ENCODE measurements at places on chromosomes 5 and 9.

DNA sequence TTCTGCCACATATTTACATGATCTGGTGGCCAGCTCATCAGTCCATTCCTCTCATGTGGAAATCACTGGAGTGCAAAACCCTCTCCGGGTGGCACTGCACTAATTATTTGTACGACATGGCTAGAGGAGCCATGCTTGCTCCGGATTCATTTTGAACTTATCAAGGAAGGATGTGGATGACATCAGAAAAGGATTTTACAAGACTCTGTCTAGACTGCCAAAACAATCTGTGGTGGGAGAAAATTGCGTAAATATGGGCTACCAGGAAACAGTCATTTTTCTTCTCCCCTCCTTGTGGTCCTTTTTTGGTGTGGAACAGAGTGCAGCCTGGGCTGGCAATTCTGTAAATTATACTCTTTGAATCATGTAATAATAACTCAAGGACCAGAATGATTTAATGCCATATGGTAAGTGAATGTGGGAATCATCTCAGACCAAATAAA is 123.4 kb upstream of the IFNE start:
- DNase-seq: no peak

DNA sequence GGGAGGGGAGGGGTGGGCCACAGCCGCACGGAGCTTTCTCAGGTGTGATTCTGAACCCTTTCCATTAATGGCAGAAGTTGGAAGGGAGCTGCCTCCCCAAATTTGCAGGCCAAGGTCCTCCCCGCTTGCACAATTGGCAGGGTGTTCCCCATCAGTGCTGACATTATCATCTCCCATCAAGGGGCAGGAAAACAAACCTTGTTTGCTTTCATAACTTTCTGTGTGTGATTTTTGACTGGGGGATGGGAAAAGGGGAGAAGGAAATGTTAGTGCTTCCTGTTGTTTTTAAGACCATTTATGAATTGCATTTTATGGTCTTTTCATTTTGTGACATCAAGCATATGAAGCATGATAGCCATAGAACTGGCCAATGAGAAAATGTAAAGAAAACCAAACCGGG is 242.2 kb downstream of the GOLPH3 start:
- no peak for DNase-seq

DNA sequence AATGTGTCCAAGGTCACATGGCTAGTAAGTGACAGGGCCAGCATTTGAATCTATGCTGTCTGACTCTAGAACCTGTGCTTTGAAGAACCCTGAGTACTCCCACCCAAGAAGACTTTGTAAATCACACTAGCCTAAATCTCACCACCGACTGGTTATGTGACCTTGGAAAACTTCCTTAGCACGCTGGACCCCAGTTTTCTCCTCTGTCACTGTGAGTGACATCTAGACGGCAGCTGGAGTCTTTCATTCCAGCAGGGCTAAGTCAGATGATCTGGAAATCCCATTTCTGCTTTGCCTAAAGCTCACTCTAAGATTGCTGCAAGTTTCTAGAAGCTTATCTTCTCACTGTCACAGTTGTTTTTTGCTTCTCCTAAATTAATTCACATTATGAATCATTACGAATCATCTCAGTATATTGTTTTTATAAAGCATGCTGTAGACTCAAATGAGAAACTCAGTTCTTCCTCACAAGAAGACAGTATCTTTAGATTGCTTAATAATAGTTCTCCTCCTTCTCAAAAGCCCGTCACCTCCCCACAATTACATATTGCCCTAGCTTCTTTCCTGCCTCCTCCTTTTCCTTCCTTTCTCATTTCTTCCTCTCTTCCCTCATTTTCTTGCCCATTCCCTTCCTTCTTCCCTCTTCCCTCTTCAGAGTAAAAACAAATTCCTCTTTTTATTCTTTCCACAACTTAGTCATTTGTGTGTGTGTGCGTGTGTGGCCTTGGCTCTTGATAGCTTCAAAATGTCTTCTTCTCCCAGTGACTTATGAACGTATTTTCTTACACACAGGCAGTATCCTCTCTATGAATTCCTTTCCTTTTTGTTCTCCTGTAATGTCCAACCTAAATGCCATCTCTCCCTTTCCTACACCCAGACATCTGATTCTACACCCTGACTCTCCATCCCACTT is 16.8 kb downstream of the ALDOB start:
- DNase-seq: no peak

DNA sequence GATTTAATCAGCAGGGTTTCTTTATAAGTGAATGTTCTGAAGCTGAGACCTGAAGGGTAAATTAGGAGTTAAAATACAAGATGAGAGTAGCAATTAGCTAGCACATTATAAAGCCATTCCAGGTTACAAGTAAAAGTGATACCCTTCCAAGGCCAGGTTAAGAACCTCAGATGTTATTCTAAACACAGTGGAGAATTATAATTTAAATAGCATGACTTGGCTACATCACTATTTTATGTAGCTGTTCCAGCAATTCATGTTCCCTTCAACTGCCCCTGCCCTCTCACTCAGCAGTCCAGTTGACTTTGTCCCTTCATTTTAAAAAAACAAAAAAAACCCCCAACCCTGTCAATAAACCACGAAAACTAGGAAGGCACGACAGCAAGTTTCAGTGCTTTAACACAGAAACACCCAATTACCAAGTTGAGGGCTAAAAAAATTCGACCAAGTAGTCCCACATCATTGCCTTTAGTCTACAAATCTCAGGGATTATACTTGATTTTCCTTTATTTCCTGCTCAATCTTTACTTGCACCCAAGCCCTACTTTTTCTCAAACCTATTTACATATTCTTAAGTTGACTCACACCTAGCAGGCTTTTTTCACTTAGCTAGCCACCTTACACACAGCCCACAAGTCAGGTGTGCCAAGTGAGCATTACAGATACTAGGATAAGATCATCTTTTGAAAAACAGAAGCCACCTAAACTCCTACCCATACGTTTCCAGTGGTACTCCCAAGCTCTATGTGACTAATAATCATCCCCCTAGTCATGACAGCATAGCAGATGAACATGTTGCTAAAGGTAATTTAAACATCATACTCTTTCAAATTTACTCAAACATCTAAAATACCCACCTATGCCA is 3.4 kb downstream of the RPL37 start:
- DNase-seq: no peak

DNA sequence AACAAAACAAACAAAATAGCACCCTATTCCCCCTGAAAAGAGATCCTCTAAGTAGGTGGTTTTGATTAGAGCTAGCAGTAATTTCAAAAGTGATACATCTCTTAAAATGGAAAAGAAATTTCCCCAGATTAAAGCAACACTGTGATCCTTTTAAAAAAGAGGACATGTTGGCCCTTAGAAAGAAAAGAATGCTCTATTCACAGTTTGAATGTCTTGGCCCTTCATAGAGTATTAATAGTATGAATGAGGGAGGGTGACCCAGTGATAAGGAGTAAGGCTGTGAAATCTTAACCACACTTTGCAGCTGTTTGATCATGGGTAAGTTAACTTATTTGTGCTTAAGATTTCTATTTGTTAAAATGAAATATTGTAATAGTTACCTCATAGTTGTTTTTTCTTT is 467.7 kb upstream of the MEF2C start:
- no peak for DNase-seq

DNA sequence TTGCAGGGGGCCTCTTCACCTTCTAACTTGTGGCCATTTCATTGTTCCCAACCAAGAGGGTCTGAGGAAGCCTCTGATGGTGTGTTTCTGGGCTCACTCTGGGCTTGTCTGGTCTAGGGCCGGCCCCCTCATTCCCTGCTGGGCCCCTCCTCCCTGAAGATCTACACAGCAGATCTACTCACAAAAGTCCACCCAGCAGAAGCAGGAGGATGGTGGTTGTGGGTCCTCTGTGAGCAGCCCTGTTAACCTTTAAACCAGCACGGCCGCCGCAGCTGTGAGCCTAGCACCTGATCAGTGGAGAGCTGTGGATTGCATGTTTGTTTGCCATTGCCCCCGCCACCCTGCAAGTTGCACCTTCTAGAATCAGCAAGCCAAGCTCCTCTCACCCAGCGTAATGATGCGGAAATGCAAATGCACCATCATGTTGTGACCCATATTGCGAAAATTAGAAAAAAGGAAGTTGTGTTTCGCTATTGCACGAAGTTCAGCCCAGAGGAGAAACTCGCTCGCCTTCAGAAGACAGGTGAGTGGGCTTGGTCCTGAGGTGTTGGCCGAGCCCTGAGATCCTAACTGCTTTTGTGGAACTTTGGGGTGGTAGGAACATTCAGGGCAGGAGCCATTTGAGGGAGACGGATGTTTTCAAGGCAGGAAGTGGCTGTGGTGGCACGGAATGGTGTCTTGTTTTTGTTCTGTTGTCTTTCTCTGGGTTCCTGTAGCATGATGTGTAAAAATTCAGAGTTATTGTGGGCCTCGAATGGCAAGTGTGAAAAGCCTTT is 16.7 kb downstream of the FGD3 start:
- peak; percentile 50 for DNase-seq

GRCh38 chr5:86917117-86917579 is 299.4 kb downstream of the COX7C start:
- no peak for DNase-seq

- no peak for DNase-seq
Measured at GRCh38 chr5:140367256-140368013, 7.4 kb downstream of the SLC4A9 start.

GRCh38 chr5:67192719-67193438 is 3.7 kb downstream of the CD180 start:
- no peak for DNase-seq
